ENCODE measurements at places on chromosomes 5 and 9. TPM values are rescaled to one million over a fixed set of nuclear protein-coding genes. Genes with fewer than 3 reads are reported as not detected.

DNA sequence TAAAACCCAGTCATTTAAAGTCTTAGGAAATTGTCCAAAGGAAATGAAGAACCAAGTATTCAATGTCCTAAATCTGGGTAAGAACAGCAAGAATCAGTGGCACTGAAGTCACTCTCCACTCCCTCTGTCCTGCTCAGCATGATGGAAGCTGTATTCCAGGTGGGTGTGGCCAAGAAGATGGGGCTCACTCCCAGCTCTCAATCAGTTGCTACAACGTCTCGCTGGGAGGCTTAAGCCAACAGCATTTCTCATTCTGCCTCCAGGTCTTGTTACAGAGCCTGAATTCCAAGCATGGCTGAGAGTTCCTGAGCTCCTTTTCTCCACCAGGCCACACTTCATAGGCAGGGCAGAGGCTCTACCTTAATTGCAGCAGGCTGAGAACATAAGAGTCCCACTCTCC, 41.2 kb upstream of the TRIO start:
- DNase-seq: no peak

GRCh38 chr9:37676411-37676830, 25.7 kb downstream of the FRMPD1 start:
- no peak for DNase-seq

DNA sequence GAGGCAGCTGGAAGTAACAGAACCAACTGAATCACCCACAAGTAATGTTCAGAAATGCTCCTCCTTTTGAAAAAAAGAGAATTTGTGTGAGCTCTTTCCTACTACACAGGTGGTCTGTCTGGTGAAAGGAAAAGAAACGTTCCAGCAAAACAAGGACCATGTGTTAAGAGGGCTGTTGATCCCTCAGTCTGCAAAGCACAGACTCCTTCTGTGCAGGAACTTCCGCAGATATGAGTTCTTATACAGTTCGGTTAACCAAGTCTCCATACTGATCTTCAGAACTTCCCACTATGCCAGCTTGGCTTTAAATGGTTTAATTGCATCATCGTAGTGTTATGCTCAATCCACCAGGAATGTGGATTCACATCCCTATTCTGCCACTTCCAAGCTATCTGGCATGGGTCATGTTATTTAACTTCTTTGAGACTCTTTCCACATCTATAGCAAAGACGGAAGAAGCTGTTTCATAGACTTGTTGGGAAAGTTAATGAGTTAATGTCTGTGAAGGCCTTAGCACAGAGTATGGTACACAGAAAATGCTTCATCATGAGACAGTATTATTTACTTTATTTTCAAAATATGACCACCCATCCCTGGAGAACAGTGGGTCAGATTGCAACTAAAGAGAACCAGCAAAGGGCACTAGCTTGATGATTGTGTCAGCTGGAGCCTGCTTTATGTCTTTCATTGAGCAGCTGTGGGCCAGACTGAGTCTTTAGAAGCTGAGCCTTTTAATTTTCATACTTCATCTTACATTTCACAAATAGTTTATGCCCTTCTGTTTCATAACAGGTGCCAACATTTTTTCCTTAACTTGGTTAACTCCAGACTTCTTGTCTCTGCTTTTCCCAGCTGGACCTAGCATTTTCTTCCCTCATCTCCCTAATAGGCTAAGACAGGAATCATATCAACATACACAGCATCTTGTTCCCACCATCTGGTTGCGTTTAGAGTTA, 89.9 kb downstream of the MAMDC2 start:
- no peak for DNase-seq

- DNase-seq: no peak
These were observed 43.1 kb downstream of the POLR1E start for GRCh38 chr9:37528652-37529471.

- DNase-seq: no peak
These were observed 114.6 kb downstream of the MTX3 start for GRCh38 chr5:79876456-79876855.

DNA sequence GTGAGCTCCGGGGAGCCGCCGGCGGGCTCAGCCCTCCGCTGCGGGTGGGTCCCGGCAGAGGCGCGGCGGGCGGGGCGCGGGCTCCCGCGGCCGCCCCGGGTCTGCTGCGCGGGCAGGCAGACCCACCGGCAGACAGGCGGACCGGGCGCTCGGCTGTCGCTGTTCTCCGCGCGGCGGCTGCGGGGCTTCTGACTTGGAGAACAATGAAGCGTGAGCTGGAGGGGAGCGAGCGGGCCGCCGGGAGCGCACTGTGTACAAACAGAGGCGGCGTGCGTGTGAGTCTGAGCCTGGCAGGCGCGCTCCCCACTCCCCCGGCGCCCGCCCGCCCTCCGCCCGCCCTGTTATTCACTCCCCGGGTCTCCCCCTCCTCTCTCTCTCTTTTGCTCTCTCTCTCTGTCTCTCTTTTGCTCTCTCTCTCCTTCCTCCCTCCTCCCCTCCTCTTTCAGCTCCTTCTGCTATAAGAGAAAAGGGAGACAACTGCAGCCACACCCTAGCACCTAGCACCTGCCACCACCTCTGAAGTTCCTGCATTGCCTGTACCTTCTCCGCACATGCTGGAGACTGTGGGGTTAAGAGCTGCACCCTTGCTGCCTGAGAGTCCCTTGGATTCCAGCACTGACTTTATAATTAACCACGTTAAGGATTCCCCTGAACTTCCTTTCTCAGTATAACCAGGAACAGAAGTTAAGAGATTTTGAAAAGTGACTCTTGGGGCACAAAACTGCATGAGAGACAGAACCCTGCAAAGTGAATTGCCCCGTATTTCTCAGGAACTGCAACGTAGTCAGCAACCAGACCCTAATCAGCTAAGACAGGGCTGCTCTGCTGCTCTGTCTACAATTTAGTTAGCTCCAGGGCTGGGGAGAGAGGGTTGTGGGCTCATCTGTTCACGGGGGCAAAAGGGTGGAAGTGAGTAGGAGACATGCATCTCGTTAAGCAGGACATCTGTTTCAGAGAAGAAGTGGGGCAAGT, at the start of gene EDIL3:
Gene EDIL3 (minus strand): TSS at position 277 of the 972 bp plus-strand sequence. CDS start 506 bp downstream, outside the sequence.
- DNase-seq: peak; percentile 45

DNA sequence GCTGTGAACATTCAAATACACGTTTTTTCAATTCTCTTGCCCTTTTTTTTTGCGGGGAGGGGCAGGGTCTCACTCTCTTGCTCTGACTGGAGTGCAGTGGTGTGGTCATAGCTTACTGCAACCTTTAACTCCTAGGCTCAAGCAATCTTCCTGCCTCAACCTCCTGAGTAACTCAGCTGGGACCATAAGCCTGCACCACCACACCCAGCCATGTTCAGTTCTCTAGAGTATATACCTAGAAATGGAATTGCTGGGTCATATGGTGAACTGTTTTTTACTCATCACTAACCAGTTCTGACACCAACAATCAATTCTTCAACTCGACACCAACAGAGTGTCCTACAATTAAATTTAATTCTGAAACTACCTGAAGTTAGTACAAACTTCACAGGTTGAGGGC, 85.5 kb upstream of the ZNF169 start:
- no peak for DNase-seq

DNA sequence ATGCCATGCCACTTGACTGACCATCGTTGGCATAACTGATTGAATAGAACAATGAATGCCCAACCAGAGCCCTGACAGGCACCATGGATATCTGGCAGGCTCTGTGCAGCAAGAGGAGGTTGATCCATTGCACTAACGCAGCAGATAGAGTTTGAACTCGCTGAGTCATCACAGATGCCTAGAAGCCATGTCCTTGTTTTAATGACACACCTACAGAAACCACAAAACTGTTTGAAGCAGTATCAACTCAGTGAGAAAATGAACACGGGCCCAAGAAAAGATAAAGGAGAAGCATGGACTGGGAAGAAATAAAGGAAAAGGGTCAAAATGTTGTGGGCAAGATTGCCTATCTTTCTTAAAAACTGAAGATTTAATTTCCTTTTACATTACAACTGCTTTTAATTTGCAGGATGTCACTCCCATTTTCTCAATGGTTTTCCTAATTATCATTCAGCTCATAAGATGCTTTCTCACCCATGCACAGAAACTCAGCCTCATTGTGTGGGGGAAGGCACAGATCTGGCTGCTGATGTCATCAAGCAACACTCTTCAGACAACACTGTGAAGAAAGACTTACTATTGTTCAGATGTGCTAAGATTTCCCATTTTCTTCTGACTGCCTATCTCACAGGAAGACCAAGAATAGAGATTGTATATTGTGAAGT, 129.0 kb downstream of the PIK3R1 start:
- DNase-seq: no peak

DNA sequence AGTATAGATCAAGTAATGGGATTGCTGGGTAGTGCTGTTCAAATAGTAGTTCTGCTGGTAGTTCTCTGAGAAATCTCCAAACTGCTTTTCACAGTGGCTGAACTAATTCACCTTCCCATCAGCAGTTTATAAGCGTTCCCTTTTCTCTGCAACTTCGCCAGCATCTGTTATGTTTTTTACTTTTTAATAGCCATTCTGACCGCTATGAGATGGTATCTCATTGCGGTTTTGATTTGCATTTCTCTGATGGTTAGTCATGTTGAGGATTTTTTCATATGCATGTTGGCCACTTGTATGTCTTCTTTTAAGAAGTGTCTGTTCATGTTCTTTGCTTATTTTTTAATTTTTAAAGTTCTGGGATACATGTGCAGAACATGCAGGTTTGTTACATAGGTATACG, 279.2 kb upstream of the NREP start:
- DNase-seq: no peak

DNA sequence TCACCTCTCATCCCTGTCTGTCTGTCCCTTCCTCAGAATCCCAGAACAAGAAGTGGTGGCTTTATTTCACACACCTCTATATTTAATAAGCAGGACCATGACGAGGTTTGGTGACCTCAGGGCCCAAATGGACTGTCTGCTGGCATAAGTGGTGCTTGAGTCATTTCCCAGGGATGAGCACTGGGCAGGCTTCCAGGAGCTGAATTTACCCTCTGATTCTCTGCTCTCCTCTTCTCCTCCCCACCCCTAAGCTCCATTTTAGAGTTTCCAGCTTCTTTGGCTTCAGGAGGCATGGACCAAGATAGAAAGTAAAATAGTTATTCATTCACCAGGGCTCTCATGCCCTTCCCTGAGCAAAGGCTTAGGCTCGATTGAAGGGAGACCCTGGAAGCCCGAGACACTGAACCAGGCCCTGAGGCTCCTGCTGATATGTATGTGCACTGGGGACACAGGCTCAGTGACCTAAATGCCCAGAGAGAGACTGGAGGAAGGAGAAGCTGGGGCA, 69.1 kb downstream of the PPARGC1B start:
- DNase-seq: no peak

- DNase-seq: no peak
These were observed 220.4 kb downstream of the ARRDC3 start for GRCh38 chr5:91162534-91163381.

GRCh38 chr9:4700091-4700490, 20.7 kb downstream of the CDC37L1 start:
- no peak for DNase-seq

DNA sequence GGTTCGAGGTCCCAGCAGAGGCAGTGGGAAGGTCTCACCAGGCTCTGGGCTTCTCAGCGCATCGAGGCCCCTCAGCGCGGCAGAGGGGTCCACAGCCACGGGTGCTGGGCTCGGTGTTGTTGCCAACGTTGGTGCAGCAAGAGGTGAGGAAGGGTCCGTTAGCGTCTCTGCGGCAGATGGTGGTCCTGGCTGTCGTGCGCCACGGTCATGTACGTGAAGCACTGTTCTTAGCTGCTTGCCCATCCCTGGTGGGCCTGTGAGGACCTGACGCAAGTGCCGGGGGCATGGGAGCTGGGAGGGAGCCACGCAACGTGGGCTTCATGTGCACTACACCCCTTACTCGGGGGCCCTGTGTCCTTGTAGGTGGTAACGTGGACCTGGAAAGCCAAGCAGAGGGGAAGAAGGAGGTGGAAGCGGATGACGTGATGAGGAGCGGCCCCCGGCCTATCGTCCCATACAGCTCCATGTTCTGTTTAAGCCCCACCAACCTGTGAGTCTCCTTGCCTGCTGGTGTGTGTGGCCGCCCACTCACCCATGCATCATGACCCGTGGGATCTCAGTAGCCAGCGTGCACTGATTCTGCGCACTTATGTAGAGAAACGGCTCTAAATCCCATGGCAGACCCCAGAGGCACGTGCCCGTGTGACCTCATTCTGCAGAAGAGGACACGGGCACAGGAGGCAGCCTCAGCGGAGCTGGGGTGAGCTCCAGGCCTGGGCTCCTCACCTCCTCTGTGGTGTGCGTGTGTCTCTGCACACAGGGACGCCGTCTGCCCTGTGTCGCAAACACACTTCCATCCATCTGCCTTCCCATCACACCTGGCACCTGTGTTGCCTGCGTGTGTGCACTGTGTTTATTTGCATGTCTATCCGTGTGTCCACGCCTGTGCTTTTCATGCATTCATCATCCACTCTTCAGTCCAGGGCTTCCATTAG, 166.1 kb downstream of the CACNA1B start:
- no peak for DNase-seq

DNA sequence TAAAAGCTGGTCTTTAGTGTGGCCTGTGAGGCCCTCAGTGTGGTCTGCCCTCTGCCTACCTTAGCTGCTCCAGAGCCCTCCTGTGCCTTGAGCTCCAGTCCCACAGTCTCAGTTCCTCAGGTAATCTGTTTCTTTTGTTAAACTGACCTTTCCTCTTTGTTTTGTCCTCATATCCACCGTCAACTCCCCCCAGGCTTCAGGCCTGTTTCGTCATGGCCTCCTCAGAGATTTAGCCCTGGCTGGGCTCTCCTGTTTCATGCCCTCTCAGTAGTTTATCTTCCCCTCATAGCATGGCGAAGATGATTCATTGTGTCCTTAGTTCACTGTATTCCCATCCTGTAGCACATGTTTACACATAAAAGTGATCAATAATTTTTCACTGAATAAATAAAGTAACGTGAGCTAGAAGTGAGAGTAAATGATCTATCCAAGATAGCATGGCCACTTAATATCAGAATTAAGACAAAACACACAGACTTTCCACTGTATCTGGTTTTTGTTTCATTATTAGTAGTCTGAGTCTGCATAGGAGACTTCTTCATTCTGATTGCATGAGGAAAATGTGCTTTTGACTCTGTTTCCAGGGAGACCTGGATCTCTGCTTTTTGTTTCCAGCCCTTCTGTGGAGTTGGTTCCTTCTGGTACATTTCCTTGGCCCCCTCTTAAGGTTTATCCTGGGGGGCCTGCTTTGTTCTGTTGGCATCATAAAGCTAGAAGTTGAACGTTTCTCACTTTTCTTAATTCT, 70.5 kb downstream of the SNX24 start:
- DNase-seq: no peak

- no peak for DNase-seq
These were observed 70.4 kb downstream of the HRH2 start for GRCh38 chr5:175728316-175728715.

GRCh38 chr5:142874540-142874939, 104.4 kb downstream of the ARHGAP26 start:
- no peak for DNase-seq

- no peak for DNase-seq
These were observed 87.5 kb upstream of the SSBP2 start for GRCh38 chr5:81838307-81838906.

The AIF1L gene
- 39.1 TPM for polyA plus RNA-seq

The HTR1A gene
- polyA plus RNA-seq: not detected

The SPAAR gene
- 3.5 TPM for polyA plus RNA-seq

The RETREG1 gene
- 2.6 TPM for polyA plus RNA-seq

The ARHGEF28 gene
- polyA plus RNA-seq: 11.8 TPM

The LCN15 gene
- polyA plus RNA-seq: 0.10 TPM

The SOHLH1 gene
- polyA plus RNA-seq: not detected

The NMUR2 gene
- 0.26 TPM for polyA plus RNA-seq

The INSYN2B gene
- 5.2 TPM for polyA plus RNA-seq

The GRM6 gene
- 1.5 TPM for polyA plus RNA-seq

The SPINK1 gene
- 0.99 TPM for polyA plus RNA-seq

Data from right lung (tissue), 10 donors.